ENCODE measurements at places on chromosomes 12 and 14.

- no peak for DNase-seq
These were observed 37.6 kb upstream of the SPTLC2 start for GRCh38 chr14:77654001-77654441.

GRCh38 chr14:105484069-105484996 is 2.4 kb upstream of the CRIP1 start:
- DNase-seq = no peak

DNA sequence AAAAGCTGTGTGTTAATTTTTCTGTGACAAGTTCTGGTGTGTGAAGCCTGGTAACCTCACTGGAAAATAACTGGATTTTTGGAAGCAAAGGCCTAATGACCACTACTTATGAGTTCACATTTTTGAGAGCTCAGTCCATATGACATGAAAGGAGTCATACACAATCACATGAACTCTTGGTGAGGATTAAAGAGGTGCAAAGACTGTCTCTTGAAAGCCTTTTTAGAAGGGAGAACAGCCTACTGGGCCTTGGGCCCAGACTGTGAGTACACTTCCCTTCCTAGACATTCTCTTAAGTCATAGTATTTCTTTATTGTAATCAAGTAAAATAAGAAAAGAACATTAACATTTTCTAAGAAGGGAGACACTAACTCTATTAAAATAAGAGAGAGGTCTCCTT is 176.1 kb downstream of the BCAT1 start:
- no peak for DNase-seq

GRCh38 chr12:41407232-41407799 is 219.2 kb downstream of the PDZRN4 start:
- no peak for DNase-seq

DNA sequence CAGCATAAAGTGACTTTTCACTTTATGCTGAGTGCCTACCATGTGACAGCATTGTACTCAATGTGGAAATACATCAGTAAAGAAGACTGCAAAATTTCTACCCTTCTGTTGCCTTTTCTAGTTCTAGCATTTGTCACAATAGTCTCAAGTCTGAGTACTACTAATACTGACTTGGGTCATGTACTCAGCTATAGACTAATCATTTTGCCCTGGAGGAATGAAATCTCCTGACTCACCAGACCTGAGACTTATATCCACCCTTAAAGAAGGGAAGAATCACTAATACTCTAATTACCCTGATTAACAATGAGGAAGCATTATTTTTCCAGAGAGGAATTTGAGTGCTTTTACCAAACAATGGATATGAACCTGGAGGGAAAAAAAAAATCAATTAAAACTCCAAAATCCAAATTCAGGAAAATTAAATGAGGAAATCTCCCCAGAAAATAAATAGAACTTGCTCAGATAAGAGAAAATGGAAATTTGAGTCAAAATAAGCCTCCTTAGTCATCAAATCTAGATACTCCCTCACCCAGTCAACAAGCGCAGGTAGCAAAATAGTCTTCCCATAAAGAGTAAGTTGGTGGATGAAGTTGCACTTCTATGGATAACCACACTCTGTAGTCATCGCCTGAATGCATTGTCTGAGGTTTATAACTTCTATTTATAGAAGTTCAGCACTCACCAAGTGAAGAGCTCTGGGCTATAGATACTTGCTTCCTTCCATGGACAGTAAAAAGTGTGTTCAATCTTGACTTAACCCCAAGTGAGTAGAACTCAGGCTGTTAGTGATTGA is 386.6 kb downstream of the SYT1 start:
- no peak for DNase-seq
